ENCODE measurements at places on chromosomes 11 and 22.

- DNase-seq, result no peak
Measured at GRCh38 chr11:88043149-88043548, 132.1 kb downstream of the RAB38 start.

DNA sequence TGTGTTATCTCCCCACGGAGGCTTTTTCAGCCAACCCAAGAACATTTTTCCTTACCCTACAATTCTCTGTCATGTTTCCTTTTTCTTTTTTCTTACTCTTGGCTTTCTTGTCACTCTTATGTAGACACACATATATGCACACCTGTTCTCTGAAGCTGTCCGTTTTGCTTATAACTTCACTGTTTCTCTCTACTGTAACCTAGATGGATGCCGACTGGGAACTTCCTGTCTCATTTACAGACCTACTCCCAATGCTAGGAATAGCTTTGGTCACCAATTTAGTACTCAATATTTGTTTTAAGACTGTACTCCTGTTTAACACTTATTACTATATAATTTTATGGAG, 9.9 kb upstream of the CASP12 start:
- DNase-seq, result no peak

- DNase-seq, result no peak
Measured at GRCh38 chr11:116117331-116118137, 613.3 kb upstream of the CADM1 start.

GRCh38 chr11:73203790-73204189, 14.3 kb upstream of the P2RY2 start:
- DNase-seq, result no peak

GRCh38 chr22:28956506-28956905, 73.1 kb downstream of the ZNRF3 start:
- no peak for DNase-seq

DNA sequence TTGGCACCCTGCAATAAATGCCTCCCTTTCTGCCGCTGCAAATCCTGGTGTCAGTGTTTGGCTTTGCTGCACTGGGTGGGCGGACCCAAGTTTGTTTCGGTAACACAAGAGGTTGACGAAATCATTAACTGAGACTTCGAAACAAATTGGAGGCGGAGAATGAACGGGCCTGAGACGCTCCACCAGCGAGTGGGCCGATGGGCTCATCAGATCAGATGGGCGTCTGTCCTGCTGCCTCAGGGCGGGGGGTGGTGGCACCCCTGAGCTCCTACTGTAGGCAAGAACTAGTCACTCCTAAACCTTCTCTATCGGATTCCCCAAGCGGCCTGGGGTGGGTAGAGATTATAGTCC, 918 bp upstream of the CAPN5 start:
- no peak for DNase-seq

DNA sequence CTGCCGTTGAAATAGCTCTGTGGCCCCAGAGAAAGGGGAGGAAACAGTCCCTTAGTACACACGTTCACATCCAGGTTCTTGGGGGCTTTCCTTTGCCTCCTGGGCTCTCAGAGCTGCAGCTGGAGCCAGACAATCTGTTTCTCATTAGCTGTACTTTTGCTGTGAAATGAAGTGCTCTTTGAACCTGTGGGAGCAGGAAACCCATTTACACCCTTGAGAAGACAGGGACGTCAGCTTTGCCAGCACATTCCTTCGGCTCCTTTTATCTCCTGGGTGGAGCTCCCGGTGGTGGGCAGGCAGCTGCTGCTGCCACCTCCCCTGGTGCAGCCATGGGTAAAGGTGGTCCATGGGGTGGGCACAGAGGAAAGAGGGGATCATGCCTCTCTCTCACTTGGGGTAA, 80.6 kb upstream of the TIMP3 start:
- no peak for DNase-seq

GRCh38 chr22:33389936-33390335, 331.8 kb upstream of the SYN3 start:
- DNase-seq, result no peak

- DNase-seq, result no peak
Measured at GRCh38 chr11:66851698-66852465, 5.0 kb upstream of the LRFN4 start.

DNA sequence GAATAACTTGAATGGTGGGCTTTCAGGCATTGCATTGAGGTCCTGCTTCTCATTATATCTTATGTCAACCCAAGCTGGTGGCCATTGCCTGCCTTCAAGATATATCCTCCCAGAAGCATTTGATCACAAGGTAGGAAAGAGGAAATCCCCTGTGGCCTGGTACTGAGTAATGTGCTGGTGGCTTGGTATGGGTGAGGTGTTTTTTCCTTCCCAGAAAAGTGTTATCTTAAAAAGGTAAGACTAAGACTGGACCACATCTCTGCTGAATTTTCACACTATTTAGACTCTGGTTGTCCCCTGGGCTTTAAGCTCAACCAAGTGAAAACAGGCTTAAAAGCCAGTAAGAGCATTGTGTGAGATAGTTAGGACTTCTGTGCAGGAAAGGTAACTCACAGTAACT, 3.7 kb downstream of the INSC start:
- DNase-seq, result no peak

DNA sequence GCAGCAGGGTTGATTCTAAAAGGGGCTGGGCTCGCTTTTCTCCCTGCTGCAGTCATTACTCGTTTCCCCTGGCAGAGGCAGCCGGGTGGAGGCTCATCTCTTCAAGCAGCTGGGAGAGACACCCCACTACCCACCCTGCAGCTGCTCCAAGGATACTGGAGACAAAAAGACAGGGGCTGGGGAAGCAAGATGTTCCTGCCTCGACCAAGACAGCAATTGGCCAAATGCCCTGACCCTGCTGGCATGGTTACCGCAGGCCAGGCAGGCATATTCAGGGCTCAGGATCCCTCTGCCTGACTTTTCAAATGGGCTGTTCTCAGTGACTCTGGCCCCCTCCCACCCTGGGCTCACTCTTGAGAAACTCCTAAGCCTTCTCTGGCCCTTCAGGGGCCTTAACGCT, 6.8 kb upstream of the RGL4 start:
- DNase-seq, result no peak

- DNase-seq, result no peak
Measured at GRCh38 chr11:86442827-86443226, 68.1 kb downstream of the CCDC81 start.

Measured in GM13977 (cell line).